ENCODE measurements at places on chromosomes 3 and 15.

DNA sequence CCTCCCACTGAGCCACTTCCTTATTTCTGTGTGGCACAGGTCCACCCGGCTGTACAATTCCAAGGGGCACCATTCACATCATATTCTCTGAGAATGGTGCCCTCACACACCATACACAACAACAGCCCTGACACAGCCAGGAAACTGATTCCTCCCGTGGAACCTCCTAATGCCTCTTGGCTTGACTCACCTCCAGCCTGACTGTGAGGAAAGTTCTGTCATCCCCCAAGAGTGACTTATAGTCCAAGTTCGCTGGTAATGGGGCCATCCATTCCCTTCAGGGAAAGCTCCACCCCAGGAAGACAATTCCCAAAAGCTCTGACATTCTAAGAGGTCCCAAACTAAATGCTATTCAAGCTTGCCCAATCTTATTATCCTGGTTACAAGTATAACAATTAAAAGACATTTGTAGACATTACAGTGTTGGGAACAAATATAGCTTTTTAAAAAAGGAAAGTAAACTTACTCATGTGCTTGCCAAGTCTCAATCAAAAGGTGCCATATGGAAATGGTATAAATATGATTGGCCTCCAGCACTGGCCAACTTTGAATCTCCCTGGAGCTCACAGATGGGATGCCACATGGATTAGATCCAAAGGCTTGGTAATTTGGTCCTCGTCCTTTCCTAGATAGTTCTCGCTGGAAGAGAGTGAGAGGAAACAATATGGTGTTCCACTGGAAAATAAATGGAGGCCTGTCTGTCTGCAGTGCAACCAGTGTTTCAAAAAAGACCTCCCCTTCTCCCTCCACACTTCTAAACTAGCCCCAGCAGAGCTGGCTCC lies 56.3 kb upstream of the PSMD6 start:
- no peak for DNase-seq

DNA sequence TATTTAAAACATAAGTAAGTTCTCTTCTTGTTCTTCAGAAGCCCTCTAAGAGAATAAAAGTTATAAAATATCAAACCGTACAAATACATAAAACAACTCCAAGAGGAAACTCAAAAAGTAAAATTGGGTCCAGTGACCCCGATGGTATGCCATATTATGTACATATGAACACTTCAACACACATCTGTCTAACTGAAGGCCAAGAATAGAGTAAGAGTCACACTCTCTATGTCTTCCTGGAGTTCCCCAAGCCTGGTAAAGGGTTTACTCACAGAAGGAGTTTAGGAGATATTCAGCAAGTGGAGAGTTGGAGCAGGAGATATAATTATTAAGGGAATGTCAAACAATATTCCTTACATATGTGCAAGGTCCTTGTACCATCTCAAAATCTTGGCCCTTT lies 101.3 kb upstream of the EIF1B start:
- no peak for DNase-seq

GRCh38 chr15:100932676-100933348 lies 13.7 kb downstream of the LRRK1 start:
- DNase-seq = no peak

GRCh38 chr15:65888981-65889380 lies 19.7 kb downstream of the RAB11A start:
- DNase-seq = no peak

DNA sequence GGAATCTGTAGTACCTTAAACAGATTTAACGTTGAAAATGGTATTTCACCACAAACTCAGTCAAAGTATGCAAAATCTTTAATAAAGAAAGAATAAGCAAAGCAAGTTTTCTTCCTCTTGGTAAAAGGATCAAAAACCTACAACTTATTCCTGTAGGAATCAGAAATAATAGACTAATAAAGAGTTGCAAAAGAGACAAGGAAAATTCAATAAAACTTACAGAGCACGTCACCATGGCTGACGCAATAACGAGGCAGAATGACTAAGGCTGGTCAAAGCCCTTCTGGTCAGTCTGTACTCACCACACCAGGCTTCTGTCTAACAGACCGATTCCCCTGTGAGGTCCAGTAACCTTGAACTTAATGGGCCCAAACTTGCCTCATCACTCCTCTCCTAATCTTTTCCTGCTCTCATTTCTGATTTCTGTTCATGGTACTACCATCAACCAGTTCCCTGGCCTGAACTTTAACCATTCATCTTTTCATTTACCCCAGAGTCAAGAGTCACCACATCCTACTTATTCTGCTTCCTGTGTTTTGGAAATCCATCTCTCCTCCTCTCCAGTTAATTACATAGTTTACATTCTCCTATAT lies 5.0 kb downstream of the MASP1 start:
- no peak for DNase-seq

GRCh38 chr3:146503461-146504202 lies 34.3 kb upstream of the PLSCR2 start:
- no peak for DNase-seq

- DNase-seq = no peak
Observed at GRCh38 chr3:184647405-184647936, 64.4 kb downstream of the MAGEF1 start.

DNA sequence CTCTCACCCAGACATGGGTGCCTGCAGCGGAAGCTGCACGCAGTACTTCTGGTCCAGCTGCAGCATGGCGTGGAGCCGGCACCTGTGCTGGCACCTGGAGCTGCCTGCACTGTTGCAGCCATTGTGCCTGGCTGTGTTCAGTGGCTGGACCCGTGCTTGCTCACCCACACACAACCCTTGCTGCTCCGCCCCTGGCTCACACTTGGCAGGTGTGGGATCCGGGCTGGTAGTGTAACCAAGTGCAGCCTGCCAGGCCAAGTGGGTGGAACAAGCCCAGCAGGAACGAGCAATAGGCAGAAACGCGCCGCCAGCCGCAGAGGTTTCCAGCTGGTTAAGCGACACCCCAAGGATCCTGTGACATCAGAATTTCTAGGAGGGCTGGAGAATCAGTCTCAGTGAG lies 11.2 kb upstream of the SCAPER start:
- no peak for DNase-seq

DNA sequence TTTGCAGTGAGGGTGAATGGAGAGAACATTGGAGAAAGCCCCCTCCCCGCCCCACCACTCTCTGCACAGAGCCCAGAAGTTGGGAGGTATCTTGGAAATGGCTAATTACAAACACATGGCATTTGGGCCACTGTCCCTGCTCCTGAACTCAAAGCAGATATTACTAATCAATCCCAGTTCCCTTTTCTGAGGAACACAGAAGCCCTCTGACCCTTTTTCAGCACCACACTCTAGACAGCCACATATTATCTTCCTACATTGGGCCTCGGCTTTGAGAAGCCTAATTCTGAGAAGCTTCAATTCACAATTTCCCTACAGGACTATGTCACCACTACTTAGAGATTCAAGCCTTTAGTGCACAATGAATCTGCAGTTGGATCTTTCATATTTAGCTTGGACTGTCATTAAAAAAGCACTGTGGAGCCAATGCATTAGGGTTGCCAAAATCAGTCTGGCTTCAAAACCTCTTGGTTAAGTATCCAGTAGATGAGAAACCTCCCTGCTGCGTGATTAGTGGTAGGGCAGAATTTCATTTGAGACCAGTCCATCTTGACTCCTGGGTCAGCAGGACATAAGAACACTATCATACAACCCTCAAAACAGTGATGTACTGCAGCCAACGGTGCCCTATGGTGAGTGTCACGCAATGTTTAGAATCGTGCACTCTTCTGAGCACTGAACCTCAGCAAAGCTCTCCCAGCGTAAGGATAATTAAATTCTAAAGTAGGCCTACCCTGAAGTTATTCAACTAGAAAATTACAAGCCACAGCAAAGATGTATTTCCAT lies 26.1 kb downstream of the MGLL start:
- no peak for DNase-seq

DNA sequence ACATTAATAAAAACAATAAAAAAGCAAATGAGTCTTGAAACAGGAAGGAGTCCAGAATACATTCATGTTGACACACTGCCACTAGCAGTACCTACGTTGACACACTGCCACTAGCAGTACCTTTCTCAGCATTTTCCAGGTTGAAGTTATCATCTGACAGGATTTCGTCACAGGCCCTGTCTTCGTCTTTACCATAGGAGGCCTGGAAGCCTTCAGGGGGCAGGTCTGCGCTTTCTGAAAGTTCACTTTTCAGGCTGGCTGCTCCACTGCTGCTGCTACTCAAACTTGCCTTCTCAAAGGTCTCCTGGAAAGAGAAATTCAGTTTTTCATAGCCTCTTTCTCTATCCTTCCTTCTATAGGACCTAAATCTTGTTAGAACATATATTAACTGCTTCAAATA lies 194.7 kb downstream of the NEK10 start:
- DNase-seq = no peak

- DNase-seq = no peak
Observed at GRCh38 chr3:151230646-151231045, 27.6 kb upstream of the GPR171 start.

DNA sequence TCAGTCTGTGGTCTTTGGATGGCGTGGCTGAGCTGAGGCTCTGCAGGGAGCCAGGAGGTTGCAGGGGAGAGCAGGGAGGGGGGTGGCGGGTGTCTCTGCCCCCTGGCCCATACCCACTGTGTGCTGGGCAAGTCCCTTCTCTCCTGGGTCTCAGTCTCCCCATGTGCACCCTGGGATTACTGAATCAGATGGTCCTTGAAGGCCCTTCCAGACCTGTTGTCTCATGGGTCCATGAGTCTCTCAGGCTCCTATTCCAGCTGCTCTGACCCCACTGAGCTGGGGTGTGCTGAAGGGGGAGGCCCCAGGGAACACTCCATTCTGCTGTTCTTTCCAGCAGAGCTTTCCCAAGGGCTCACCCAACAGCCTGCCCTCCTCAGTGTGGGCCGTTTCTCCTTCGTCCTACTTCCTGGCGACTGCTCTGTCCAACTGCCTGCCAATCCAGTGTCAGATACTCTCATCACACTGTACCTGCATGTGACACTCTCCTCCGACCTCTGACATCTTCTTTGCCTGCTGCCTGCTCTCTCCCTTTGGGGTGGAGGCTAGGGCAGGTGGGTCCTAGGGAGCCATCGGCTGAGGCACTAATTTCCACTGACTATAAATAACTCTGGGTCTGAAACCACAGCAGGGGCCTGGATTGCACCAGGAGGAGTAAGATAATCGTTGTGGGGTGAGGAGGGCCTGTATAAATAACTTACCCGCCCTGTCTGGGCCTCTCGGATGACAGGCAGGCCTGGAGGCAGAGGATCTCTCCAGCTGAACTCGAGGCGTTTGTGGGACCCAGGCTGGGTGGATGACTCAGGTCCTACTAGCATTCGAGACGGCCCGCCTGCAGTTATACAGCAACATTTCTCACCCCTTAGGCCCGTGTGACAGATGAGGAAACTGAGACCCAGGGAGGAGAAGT lies 67.1 kb downstream of the ATP2B2 start:
- no peak for DNase-seq

DNA sequence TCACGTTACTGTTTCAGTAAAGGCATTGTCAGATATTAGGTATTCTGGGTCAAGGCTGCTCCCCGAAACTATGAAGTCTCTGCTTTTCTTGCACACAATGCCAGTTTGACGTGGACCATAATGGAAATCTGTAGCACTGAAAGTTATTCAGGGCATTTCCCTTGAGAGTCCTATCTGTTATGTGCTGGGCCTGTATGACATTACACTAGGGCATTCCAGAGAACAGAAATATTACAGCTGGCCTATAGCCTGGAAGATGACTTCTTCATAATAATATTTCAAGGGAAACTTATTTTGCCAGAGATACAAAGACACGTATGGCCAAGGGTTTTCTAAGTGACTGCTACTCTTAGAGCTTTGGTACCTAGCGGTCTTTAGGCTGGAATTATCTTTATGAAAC lies 613.6 kb upstream of the CBLB start:
- DNase-seq = no peak

DNA sequence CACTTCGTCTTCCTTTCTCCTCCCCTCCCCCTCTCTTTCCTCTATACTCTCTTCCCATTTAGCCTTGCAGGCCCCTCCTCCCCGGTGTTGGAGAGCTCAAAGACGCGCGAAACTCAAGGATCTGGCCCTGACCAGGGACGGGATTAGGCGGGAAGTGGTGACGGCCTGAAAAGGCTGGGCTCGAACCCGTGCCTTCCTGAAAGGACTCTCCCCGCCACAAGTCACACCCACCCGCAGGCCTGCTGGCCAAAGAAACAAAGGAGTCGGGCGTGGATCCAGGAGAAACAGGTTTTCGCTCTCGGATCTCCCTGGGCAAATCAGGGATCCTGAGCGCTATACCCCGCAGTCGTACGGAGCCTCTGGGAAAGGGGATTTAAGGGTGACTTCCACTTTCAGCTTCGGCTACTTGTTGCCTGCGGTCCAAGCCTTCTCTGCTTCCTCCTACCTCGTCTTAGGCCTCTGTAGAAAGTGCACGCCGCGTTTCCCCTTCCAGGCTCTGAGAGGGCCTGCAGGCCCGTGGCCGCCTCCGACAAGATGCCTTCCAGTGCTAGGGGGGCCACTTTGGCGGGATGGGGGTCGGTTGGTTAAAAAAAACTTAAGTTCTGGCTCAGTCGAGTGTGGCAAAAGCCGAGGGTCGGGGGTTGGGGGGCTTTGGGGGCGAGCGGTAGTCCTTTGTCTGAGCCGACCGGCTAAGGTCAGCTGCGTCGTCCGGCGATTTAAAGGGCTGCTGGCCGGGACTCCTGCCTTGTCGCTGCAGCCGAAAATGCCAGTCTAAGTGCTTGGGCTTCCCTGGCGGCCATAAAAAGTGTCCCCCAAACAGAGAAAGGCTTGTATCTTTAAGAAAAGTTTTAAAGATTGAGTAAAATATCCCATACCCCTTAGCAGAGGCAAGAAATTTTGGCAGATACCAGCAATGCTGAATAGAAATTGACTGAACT lies 8.2 kb downstream of the ZIC4 start:
- DNase-seq = no peak

GRCh38 chr3:103052236-103052830 lies 617.5 kb downstream of the ZPLD1 start:
- no peak for DNase-seq

GRCh38 chr15:77031376-77032050 lies 36.6 kb downstream of the PSTPIP1 start:
- peak; percentile 9 for DNase-seq

DNA sequence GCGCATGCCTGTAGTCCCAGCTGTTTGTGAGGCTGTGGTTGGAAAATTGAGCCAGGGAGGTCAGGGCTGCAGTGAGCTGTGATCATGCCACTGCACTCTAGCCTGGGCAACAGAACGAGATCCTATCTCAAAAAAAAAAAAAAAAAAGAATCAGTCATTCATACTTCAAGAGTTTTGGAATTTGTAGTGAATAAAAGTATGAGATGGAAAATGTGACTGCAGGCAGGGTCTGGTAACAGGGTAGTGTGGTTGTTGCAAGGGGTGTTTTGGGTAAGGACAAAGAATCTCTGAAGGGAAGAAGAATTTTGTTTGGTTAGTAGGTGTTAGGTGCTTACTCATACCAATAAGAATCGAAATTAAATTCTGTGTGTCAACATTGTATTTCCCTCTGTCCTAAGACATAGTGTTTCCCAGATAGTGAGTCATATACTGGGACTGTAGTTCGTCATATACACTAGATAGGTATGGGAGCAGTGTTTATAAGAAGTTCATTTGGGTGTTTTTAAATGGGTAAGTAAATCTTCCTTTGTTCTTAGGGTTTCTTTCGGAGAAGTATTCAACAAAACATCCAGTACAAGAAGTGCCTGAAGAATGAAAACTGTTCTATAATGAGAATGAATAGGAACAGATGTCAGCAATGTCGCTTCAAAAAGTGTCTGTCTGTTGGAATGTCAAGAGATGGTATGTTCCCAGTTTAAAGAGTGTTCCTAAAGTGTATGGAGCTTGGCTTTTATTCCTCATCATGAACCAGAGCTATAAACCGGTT lies 14.2 kb downstream of the NR1D2 start:
- no peak for DNase-seq

GRCh38 chr3:126911162-126912026 lies 71.5 kb upstream of the PLXNA1 start:
- DNase-seq = no peak
